ENCODE measurements at places on chromosomes 2 and 18.

DNA sequence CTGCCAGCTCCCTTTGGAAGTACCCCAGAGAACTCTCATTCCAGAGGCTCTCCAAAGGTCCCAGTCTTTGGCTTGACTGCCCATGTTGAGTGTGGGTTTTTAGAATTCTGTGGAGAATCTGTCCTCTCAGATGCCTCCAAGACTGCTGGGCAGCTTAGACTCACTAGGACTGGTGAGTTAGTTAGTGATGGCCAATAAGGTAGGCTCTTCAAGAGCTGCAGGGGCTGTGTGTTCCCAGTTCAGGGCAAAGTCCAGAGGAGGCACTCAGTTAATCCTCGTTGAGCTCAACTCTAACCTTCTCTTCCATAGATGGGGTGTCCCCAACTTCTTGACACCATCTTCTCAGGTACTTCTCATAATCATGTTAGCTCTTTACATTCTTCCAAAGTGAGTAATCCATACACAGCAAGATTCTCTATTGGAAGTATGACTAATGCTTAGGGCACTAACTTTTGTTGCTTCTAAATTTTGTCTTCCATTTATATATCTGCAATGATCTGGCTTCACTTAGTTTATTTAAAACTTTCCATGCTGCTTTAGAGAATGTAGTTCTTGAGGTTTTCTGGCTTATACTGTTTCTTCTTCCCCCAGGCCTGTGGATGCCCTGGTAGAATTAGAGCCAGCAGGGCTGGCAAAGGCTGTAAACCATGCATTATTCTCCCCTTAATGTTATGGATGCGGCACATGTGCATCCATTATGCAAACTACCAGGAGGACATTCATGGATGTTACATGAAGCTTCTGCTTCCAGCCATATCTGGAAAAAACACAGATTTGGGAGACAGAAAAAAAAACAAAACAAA lies 88.9 kb downstream of the POLE4 start:
- DNase-seq: no peak

DNA sequence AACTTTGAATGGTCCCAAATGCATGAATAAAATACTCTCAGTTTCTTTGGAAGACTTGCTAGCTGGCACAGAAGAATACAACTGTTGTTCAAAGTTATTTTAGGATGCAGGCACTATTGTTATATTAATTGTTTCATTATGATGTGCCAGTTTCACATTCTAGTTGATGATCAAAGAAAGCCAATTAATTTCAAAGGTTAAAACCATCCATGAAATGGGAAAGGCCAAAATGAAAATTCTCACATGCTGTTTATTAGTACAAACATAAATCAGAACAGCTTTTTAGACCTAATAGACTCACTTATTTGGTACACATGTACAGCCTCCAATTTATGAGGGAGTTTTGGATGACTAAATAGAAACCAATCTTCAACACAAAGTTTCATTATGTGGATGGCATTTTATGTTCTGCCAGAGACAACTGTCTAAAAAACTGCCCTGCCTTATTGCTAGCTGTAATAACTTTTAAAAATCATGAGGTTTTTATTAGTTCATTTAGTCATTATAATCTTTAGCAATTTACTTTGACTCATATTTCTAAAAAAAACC lies 42.2 kb downstream of the RFTN2 start:
- no peak for DNase-seq

- no peak for DNase-seq
Measured at GRCh38 chr2:66362701-66363100, 72.2 kb upstream of the MEIS1 start.

GRCh38 chr2:12296915-12297314 lies 419.8 kb upstream of the TRIB2 start:
- no peak for DNase-seq

GRCh38 chr2:172376505-172377125 lies 50.8 kb upstream of the ITGA6 start:
- no peak for DNase-seq

DNA sequence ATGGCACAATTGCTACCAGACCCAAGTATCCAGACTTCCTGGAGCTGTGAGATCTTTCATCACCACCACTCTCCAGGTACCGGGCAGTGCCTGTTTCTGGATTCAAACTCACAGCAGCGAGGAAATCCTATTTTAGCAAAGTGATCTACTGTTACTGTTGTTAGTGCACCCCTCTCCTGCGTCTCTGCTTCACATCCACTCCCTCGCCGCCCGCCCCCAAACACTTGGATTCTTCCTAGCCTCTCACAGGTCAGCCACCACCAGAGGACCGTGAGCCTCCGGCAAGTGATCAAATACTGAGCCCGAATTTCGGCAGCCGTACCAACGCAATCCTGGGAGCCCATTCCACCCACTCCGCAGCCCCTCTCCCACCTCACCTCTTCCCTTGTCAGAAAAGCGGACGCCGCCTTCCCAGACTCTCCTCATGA lies 519 bp downstream of the METTL4 start:
- DNase-seq: peak; percentile 76

- no peak for DNase-seq
Measured at GRCh38 chr2:78992451-78992806, 33.1 kb upstream of the REG3G start.

- DNase-seq: no peak
Measured at GRCh38 chr18:10437837-10438236, 16.6 kb upstream of the APCDD1 start.

- no peak for DNase-seq
Measured at GRCh38 chr18:23573626-23574431, 12.5 kb downstream of the NPC1 start.

- DNase-seq: no peak
Measured at GRCh38 chr2:232415138-232415690, 8.6 kb downstream of the ALPG start.

DNA sequence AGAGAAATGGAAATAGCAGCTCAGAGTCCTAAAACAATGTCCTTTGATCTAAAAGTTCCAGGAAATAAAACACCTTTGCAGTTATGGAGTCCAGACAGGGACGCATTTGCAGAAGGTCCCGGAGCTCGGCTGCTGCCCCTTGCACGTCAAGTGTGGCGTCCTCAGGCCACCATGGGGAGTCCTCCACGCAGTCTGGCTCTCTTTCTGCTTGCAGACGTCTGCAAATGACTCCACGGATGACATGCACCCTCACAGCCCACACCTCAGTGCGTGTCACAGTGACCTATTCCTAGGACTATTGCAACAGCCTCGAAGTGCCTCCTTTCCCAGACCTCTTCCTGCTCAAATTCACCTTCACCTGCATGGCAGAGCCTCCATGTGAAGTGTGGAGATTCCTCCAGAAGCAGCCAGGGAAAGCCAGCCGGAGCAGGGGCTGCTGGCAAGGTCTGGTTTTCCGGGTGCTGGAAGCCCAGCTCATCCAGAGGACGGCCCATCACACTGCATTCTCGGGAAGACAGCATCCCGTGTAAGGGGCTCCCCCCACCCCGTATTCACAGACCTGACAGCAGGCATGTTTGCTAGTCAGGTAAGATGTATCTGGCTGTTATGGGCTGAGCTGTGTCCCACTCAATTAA lies 137.7 kb downstream of the ASB1 start:
- no peak for DNase-seq

DNA sequence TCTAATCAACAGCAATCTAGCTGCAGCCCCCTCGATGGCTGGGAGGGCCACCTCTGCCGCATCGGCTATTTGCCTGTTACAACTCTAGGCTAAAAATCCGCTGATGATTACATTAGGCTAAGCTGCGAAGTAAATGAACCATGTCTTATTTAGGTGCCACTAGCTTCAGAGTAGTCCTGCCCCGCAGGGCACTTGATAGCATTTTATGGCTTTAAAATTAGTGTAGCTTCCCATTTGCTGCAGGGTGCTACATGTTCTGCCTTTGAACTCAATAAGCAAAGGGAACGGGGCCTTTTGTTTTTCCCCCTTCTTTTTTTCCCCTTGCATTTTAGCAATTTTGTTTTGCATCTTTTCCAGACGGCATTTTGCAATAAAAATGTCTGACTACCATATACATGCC lies 270.2 kb downstream of the GBX2 start:
- DNase-seq: no peak

DNA sequence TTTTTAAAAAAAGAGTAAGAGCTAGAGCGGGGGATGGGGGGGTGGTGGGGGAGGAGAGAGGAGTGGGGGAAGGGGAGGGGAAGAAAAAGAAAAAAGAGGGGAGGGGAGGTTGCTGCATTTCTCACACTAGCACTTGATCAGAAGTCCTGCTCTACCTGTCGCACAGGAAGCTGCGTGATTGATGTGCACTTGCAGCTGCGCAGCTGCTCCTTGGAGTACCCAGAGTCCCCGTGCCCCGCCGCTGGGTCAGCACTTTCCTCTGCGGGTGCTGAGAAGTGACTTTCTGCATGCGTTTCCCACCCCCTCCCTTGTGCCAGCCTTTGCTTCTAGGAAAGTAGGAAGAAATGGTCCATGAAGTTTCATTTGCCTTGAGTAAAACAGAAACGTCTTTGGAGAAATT lies 297.3 kb downstream of the ETAA1 start:
- no peak for DNase-seq

GRCh38 chr18:34444622-34445021 lies 219.9 kb upstream of the NOL4 start:
- DNase-seq: no peak

DNA sequence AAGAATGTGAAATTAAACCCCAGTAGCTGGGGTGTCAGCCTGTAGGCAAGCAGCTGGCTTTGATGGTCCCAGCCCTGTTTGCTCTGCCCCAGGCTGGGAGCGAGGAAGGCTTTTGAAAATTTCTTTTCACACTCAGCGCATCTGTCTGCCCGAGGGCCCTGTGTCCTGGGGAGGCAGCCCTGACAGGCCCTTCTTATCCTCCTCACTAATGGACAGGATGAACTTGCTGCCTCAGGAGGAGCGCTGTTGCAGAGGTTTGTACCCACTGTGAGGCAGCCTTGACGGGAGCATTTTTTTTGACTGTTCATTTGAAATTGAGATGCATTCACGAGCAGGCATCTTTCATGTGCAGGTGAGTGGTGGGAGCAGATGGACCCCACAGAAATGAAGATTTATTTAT lies 62.4 kb downstream of the SERPINB8 start:
- DNase-seq: no peak

DNA sequence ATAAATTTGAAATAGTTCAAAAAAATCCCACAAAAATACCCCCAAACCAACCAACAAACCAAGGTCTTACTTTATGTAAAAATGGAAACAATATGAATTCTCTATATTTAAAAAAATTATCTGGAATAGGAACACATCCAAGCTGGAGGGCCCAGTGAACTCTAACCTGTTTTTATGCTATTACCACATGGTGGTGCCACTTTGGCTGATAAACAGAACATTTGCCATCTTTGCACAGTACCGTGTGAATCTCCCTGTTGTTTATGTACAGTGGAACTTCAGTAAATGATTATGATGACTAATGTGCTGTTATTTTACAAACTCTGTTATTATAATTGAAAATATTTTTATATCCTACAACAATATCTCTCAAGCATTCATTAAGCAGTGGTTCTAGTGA lies 145.3 kb upstream of the SMAD7 start:
- DNase-seq: no peak

- peak; percentile 60 for DNase-seq
Measured at GRCh38 chr2:206989311-206989710, 50.0 kb downstream of the CPO start.

GRCh38 chr18:58661423-58661822 lies 9.8 kb upstream of the MALT1 start:
- DNase-seq: no peak

DNA sequence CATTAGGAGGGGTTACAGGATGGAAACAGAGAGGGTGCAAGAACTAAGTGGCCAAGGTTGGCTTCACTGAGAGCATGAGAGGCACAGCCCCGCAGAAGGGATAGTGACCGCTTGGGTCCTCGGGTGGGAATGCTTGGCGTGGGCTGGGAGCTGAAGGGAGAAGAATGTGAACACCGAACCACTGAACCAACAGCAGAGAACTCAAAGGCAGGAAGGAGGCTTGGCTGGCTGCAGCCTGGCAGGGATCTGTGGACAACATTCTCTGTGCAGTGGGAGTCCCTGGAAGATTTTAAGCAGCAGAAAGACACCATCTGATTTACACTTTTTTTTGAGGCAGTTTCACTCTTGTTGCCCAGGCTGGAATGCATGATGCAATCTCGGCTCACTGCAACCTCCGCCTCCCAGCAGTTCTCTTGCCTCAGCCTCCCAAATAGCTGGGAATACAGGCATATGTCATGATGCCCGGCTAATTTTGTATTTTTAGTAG lies 33.9 kb downstream of the SOWAHC start:
- no peak for DNase-seq

GRCh38 chr2:105660489-105660888 lies 84.2 kb upstream of the NCK2 start:
- DNase-seq: no peak

GRCh38 chr18:70373042-70373519 lies 84.2 kb downstream of the SOCS6 start:
- DNase-seq: no peak

- DNase-seq: no peak
Measured at GRCh38 chr18:58530801-58531200, 98.1 kb downstream of the ALPK2 start.

DNA sequence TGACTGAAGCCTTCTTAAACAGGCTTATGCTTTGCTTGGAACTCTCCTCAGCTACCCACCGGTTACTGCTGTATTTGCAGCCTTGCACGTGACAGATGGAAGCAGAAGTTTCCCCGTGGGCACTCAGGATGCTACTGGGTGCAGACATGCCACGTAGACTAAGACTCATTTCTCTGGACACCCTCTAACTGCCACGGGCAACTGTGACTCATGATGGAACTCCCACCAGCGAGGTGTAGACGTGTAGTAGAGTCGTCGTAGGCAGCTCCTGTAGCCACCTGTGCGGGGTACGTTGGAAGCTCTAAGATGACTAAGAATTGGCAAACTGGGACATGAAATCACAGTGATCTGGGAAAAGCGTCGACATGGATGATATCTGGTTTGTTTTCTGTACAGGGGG lies 27.5 kb downstream of the TSHZ1 start:
- no peak for DNase-seq

DNA sequence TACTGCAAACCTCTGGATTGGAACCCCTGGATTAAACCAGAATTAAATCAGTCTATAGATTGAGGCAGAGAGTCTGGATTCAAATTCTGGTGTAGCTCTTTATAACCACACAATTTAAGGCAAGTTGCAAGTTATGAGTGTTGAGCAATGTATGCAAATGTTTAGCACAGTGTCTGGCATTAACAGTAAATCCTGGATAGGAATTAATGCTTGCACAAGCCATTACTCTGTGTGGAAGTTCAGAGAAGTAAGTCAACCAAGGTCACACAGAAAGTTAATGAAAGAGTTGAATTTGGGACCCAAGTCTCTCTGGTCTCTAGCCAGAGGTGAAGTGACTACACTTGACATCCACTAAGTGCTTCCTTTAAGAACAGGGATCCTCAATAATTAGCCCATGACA lies 2.0 kb upstream of the MARCO start:
- no peak for DNase-seq

DNA sequence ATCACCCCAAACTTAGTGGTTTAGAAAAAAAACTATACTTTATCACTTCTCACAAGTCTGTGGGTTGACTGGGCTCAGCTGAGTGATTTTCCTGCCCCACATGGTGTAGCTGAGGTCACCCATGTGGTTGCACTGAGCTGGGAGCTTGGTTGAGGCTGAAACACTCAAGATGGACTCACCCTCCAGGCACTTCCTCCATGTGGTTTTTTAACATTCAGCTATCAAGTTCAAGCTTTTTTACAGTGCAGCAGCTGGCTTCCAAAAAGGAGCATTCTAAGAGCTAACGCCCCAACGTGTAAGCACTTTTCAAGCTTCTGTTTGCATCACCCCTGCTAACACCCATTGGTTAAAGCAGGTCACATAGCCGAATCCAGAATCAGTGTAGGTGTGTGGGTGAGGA lies 105.9 kb upstream of the CREB1 start:
- no peak for DNase-seq

GRCh38 chr2:205471776-205472175 lies 210.5 kb upstream of the NRP2 start:
- no peak for DNase-seq

GRCh38 chr2:85748039-85748734 lies 5.6 kb upstream of the ATOH8 start:
- no peak for DNase-seq

Data from left lobe of liver (tissue), 2 donors.